Activated CD4-positive, alpha-beta T cell treated with anti-CD3 and anti-CD28 coated beads, Interleukin-2, amount 10 ng/mL, durations not matched to agents 24 days and 14 days (primary cell): ENCODE measurements at places on chromosomes 7 and 10. TPM values are rescaled to one million over a fixed set of nuclear protein-coding genes. Genes with fewer than 3 reads are reported as not detected.

KLF14 gene
- total RNA-seq: not detected in 2 replicates

TAC1 gene
- 0.28 TPM in 1 of 2 replicates, not detected in the other for total RNA-seq

PPP1R17 gene
- total RNA-seq: not detected in 2 replicates

KIAA1217 gene
- 1.7 and 2.0 TPM in 2 replicates for total RNA-seq

MINDY4 gene
- total RNA-seq: 1.2 and 1.3 TPM in 2 replicates

DNA sequence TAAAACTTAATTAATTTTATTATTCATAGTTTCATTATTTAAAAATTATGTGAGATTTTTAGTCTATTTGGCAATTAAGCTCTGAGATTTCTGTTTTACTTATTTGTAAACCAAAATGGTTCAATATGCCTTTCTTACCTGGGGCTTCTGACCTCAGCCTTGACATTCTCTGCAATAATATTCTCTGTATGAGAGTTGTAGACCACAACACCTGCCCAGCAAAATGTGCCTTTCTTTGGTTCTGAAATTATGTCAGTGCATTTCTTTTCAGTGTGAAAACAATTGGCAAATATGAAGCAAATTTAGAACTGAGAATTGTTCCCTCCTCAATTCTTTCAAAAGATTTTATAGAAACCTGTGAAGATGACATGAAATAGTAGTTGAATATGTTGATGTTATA is 426.4 kb upstream of the FZD8 start:
- DNase-seq: no peak

DNA sequence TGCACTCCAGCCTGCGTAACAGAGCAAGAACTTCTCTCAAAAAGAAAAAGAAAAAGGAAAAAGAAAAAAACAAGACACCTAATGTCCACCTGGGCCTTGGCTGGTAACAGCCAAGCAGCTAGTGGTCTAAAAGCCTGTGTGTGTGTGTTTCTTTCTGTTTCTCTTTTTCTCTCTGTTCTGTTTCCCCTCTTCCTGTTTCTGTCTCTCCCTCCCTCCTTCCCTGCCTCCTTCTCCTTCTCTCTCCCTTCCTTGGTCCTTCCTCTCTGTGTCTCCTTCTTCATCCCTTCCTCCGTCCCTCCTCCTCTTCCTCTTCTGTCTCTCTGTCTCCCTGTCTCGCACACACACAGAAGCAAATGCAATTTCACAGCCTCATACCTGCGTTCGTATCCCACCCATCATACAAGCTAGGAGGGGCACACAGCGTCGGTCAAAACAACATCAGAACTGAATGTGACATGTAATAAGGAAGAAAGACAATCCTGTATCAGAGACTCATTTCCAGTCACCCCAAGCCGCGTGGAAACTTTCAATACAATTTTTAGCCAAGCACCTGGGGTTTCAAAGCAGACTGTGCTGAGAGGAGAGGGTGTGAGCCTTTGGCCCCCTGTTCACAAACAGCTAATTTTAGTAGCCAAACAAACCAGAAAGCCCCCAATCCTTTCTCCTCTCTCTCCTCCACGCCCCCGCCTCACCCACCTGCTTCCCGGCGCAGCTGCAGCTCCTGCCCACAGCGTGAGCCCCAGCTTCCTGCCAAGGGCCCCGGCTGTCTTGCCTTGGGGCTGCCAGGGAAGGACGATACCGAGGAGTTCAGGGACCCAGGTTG is 50.2 kb upstream of the GNA12 start:
- peak; percentile 86 for DNase-seq

DNA sequence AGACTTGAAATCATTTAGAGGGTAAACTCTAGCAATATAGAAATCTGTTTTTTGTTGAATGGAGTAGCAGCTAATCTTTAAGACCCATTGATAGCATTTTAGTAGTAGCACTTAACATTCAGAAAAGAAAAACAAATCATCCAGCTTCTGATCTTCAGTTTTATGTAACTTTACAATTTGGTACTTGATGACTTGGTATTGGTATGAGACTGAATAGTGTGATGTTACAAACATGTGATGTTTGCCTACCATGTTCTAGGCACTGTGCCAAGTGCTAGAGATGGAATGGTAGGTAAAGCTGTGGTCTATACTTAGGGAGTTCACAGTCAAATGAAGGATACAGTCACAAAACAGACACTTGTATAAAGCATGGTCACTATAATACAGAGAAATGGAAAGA is 21.3 kb downstream of the ZEB1 start:
- no peak for DNase-seq

GRCh38 chr7:90677486-90678404 is 81.6 kb downstream of the CDK14 start:
- DNase-seq: no peak
